Activated CD8-positive, alpha-beta memory T cell treated with anti-CD3 and anti-CD28 coated beads, Interleukin-2, amount 50 U/mL, for 4 hours (primary cell): ENCODE measurements at places on chromosomes 13 and 19.

GRCh38 chr13:36681894-36682624, 8.2 kb downstream of the SERTM1 start:
- no peak for DNase-seq

GRCh38 chr13:99299256-99299919, 7.8 kb downstream of the GPR183 start:
- DNase-seq: no peak

DNA sequence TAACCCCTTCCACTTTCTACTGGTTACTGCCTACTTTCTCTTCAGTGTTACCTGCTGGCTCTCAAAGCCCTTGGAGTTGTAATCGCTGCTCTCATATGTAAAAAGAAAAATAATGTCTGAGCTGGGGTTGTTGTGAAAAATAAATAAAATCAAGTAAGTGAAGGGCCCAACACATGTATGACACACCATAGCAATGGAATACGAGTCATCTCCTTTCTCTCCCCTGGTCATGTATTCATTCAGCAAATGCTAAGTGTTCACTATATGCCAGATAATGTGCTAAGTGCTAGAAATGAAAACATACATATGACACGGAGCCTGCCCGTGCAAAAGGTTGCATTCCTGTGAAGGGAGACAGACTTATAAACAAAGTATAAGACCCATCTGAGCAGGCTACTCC, 535.0 kb downstream of the RFC3 start:
- no peak for DNase-seq

DNA sequence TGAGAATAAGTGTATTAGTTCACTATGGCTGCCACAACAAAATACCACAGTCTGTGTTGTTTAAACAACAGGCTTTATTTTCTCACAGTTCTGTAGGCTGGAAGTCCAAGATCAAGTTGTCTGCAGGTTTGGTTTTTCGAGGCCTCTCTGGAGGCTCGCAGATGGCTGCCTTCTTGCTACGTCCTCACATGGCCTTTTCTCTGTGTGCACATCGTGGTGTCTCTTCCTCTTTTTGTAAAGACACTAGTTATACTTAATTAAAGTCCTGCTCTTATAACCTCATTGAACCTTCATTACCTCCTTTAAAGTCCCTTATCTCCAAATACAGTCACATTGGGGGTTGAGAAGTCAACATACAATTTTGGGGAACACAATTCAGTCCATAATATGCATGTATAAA, 10.6 kb downstream of the CSNK1A1L start:
- no peak for DNase-seq

DNA sequence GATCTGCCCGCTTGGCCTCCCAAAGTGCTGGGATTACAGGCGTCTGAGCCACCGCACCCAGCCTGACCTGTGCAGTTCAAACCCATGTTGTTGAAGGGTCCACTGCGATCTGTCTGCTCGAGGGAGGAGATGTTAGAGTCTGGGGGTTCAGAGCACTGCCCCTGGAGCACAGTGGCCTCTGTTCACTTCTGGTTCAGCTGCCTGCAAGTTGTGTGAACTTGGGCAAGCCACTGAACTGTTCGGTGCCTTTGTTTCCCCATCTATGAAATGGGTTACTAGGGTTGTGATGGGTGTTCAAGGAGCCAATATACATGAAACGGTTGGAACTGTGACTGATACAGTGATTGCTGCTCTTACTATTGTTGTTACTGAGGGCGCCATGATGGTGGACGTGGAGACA, 1.7 kb downstream of the PLIN5 start:
- no peak for DNase-seq

- DNase-seq: no peak
These were observed 409.4 kb downstream of the DACH1 start for GRCh38 chr13:71457645-71458044.

GRCh38 chr19:50978772-50979390, 4.8 kb downstream of the KLK7 start:
- no peak for DNase-seq

- no peak for DNase-seq
These were observed 124.3 kb upstream of the STARD13 start for GRCh38 chr13:33409673-33410510.

DNA sequence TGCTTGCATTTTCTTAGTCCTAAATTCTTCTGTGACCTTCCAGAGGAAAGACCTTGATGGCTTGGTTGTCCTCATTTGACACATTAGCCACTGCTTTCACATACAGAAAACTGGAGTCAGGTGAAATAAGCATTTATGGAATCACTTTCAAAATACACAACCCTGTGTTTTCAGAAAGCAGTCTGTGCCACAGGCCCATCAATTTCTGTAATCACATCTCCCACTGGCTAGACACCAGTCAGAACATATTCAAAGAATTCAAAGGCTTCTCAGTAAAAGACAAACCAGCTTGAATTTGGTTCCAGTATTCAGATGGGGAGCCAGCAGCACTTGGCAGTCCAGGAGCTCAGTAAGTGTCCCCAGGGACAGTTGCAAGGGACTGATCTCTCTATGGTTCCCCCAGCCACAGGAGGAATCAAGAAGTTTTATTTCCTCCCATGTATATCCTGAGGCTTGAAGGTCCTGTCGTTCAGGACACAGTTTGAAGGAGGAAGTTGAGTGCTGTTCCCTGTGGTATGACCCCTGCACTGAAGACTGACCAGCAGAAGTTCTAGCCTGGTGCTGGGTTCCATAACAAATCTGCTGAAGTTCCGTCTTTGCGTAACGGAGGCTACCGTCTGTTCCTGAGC, 214.3 kb downstream of the FOXO1 start:
- DNase-seq: no peak

DNA sequence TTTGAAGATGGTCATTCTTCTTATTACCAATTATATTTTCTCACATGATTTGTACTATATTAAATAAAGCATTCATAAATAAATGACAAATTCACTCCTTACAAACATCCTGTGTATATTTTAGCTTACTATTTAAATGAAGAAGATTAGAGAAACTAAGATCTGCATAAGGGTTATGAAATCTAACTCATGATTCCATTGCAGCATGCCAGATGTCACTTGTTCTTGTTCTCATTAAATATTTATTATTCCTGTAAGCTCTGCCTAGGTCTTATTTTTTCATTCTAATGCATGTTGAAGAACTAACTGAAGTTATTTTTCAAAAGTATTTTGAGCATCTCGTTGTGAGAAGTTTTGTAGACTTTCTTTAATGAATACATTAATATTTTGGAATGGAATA, 18.3 kb downstream of the NUP58 start:
- DNase-seq: no peak

DNA sequence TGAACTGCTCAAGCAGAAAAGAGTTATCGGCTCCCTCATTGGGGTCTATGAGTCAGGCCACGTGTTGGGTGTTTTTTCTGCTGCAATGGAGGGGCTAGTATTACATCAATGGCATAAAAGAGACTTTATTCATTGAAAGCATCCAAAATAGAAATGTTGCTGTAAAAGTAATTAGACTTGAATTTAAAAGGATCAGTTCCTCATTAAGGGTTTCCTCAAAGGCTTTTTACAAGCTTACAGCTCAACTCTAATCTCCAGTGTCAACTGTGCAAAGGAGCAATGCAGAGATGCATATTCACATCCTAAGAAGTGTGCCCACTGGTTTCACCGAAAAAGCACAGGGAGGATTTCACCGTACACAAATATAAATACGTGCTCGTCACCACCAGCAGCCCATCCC, 300.3 kb downstream of the FOXO1 start:
- no peak for DNase-seq

DNA sequence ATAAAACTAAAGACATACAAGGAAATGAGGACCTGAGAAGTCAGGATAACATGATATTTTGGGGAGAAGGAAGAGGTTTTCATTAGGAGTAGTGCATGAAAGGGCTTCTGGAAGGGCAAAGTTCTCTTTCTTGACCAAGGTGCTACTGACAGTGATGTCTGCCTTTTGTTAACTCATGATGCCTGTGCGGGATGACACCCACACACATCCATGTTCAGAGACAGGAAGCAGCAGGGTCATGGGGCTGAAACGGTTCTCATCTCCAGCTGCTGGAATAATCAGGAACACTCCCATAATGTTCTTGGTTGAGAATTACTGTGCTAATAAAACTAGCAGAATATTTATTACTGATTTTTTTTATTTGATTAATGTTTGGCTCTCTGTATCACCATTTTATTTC, 29.1 kb downstream of the KCNC3 start:
- DNase-seq: no peak

DNA sequence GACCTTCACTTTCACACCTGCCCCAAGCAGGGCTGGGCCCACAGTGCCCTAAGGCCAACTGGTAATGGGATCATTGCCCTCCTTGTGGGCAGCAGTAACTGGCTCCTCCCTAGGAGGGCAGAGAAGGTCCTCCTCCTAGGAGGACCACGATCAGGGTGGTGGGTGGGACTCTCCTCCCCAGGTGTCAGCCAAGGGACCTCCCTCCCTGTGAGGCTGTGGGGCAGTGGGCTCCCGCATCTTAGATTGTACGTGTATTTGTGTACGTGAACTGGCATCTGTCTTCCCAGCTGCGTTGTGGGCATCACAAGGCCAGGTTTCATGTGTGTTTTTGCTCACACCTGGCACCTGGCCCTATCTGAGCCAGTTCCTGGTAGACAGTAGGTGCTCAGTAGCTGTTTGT, 111.8 kb downstream of the SOX1 start:
- DNase-seq: no peak

DNA sequence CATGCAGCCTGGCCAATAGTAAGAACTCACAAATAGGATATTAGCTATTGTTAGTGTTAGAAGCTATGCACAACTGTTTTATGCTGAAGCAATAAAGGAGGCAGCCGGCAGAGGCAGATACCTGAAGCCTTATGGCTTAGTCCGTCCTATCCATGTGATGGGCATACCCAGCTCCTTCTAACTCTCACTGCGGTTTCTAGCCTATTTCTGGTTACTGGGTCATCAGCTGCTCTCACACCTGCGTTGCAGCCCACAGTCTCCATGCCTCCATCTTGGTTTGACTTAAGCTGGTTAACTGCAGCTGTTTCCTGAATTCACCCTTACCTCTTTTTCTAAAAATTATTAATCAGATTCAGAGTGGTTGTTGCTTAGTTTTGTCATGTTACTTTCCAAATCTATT, 40.5 kb upstream of the CNMD start:
- no peak for DNase-seq

DNA sequence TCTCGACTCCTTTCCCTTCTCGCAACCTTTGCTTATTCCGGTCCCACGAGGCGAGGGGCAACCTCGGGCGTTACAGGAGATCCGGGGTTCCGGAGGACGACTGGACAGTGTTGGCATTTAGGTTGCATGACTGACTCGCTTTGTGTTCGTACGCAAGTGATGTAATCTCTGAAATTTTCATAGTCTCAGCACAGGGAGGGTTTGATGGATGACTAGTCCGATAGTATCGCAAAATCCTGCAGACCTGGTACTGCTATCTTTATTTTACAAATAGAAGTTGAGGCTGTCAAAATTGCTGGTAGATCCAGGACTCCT, 342 bp downstream of the DDX49 start:
- DNase-seq: no peak

GRCh38 chr19:6812612-6813011, 40.1 kb downstream of the VAV1 start:
- no peak for DNase-seq

GRCh38 chr13:49444524-49445395, 686 bp downstream of the SETDB2 start:
- peak; percentile 26 for DNase-seq

- DNase-seq: peak; percentile 38
These were observed 6.6 kb downstream of the SLITRK5 start for GRCh38 chr13:87677496-87678371.

- no peak for DNase-seq
These were observed 66.1 kb downstream of the ZNF486 start for GRCh38 chr19:20233105-20233504.
